ENCODE measurements at places on chromosomes 6 and 20. TPM values are rescaled to one million over a fixed set of nuclear protein-coding genes. Genes with fewer than 3 reads are reported as not detected.

DNA sequence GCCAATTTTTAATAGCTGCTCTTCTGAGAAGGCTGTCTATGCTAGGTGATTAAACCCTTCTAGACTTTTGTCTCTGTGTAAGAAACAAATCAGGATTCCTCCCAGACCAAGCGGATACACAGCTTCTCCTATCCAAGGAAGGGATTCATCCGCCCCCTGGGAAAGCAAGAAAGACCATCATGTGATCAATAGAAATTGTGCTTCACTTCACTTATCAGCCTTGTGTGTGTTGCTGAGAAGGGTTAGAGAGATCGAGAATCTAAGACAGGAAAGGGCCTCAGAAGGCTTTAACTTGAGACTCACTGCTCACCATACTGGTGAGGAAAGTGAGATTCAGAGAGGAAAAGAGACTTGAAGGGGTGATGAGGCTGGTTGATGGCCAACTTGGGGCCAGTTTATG lies 1.5 kb downstream of the ABCC10 start:
- no peaks in the 10 kb centered on the region for H3K27me3 ChIP-seq
- H3K27ac ChIP-seq, result no peak overlapping the region
- no peaks in the 10 kb centered on the region for H3K36me3 ChIP-seq

The XKR7 gene
- total RNA-seq, result 1.8 TPM

The TMEM170B gene
- 4.3 TPM for total RNA-seq

DNA sequence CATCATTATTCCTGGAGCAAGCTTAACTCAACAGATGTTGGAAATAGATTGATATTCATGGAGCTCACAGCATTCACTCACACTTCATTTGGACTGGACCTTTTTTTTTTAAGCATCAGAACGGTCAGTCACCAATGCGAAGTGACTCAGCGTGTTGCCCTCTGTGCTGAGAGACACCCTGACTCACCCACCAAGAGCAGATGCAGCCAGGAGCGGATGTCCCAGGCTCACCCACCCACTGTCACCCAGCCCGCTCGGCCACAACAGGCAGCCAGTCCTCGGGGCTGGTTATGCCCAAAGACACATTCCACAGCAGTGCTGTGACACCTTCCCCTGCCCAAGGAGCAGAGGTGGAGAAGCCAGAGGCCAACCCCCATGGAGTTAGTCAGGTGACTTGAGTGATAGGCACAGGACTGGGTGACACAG lies 15.7 kb downstream of the RNASET2 start:
- H3K36me3 ChIP-seq, result no peaks in the 10 kb centered on the region
- H3K27me3 ChIP-seq, result no peaks in the 10 kb centered on the region
- H3K4me3 ChIP-seq, result no peak overlapping the region
- DNase-seq, result no peak
- H3K4me1 ChIP-seq, result peaks cover 2% of the 10 kb centered on the region

The LY6G6F gene
- not detected for total RNA-seq

DNA sequence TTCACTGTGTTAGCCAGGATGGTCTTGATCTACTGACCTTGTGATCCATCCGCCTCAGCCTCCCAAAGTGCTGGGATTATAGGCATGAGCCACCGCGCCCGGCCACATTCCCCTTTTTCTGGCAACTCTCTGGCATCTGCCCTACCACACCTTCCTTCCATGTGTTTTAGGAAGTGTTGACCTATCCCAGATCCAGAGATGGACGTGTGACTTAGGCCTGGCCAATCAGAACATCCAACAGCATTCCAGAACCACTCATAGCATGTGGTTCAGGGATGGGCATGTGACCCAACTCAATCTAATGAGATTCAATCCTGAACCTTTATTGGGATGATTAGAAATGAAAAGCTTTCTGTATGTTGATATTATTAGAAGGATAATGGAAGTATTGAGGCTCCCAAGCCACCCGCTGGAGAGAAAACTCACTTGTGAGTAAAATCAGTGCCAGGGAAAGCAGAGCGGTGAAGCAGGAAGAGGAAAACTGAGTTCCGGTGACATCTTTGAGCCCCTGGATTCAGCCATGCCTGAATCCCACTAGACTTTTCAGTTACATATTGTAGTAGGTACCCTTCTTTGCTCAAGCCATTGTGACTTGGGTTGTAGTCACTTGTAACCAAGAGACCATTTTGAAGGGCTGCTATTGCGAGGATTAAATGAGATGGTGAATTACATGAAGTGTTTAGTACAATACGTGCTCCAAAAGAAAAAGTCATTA lies 42.8 kb upstream of the ARFGEF2 start:
- no peaks in the 10 kb centered on the region for H3K27me3 ChIP-seq
- no peak for DNase-seq
- H3K4me1 ChIP-seq, result peaks cover 4% of the 10 kb centered on the region

- H3K27me3 ChIP-seq, result no peaks in the 10 kb centered on the region
- H3K27ac ChIP-seq, result no peak overlapping the region
- H3K4me1 ChIP-seq, result no peaks in the 10 kb centered on the region
- no peaks in the 10 kb centered on the region for H3K36me3 ChIP-seq
- peak overlapping the region; percentile 80 for H3K4me3 ChIP-seq
Observed at GRCh38 chr6:26554697-26555504, 16.7 kb downstream of the HMGN4 start.

The OPRL1 gene
- total RNA-seq, result 0.52 TPM

DNA sequence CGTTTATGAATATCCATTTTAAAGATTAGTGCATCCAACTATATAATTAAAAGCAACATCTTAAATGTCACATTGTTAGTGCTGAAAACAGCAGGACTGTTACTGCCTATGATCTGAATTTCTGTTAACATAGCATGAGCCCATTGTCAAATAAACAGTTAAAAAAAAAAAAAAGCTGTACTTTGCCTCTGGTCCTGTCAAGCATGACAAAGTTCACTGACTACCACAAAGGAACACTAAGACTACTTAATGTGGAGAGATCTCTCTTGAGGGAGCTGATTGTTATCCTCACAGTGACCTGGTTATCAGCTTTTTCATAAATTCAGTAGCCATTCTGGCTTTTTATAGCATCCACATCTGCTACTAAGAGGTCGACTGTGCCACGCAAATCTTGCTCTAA lies 228.1 kb downstream of the TMEM200A start:
- no peaks in the 10 kb centered on the region for H3K36me3 ChIP-seq
- no peak overlapping the region for H3K27ac ChIP-seq
- H3K4me1 ChIP-seq, result no peaks in the 10 kb centered on the region
- H3K27me3 ChIP-seq, result no peaks in the 10 kb centered on the region
- DNase-seq, result no peak
- H3K4me3 ChIP-seq, result no peak overlapping the region

The ERVFRD-1 gene
- not detected for total RNA-seq

The TRIM15 gene
- total RNA-seq, result 0.48 TPM

DNA sequence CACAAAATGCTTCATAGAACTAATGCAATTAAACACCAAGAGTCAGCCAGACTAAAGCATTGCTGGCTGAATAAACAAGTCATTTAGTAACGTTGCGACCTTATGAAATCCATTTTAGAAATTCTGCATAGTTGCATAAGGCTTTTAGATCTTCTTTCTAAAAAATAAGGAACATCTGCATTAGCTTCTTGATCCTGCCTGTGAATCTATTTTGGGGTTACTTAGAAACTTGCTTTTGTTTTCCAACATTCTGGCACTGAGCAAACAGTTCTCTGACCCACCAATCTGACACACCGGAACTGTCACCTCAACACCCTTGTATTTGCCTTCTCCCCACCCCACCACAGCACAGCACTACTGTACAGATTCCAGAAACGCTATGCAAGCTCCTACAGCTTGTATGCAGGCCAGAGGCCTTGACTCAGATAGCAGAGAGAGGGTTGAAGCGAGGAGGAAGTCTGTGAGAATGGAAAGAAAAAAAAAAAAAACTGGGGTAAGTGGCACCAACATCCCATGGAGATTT lies 55.0 kb downstream of the KIF13A start:
- H3K27ac ChIP-seq, result no peak overlapping the region
- no peaks in the 10 kb centered on the region for H3K36me3 ChIP-seq
- no peaks in the 10 kb centered on the region for H3K27me3 ChIP-seq
- H3K4me1 ChIP-seq, result peaks cover 9% of the 10 kb centered on the region
- no peak for DNase-seq
- no peak overlapping the region for H3K4me3 ChIP-seq

The GHRH gene
- not detected for total RNA-seq

- no peaks in the 10 kb centered on the region for H3K36me3 ChIP-seq
- H3K4me1 ChIP-seq, result no peaks in the 10 kb centered on the region
- H3K27ac ChIP-seq, result no peak overlapping the region
- H3K27me3 ChIP-seq, result no peaks in the 10 kb centered on the region
- no peak overlapping the region for H3K4me3 ChIP-seq
Observed at GRCh38 chr6:79277109-79277508, 42.6 kb upstream of the HMGN3 start.

The E2F1 gene
- total RNA-seq, result 35.3 TPM

DNA sequence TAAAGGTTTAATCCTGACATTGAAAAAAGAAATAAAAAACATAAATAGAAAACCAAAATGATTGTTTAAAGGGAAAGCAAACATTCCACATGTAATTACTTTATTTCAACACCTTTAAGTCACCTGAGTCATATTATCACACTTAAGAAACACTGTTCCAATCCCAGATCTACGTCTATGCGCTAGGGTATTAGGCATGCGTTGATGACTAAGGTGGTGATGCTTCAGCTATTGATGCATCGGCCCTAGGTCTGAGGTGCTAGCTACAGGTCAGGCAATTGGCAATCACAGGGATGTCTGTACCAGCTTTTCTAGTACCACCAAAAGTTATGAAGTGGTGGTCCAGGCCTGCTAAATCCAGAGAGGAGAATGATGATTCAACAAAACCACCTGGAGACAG lies 97.7 kb upstream of the BCLAF1 start:
- no peak overlapping the region for H3K4me3 ChIP-seq
- H3K36me3 ChIP-seq, result no peaks in the 10 kb centered on the region
- no peak for DNase-seq

The FRMD1 gene
- total RNA-seq, result not detected

GRCh38 chr6:66926060-66926459 lies 1219.0 kb upstream of the EYS start:
- H3K27me3 ChIP-seq, result no peaks in the 10 kb centered on the region
- DNase-seq, result no peak
- no peak overlapping the region for H3K27ac ChIP-seq
- H3K36me3 ChIP-seq, result no peaks in the 10 kb centered on the region
- no peaks in the 10 kb centered on the region for H3K4me1 ChIP-seq

DNA sequence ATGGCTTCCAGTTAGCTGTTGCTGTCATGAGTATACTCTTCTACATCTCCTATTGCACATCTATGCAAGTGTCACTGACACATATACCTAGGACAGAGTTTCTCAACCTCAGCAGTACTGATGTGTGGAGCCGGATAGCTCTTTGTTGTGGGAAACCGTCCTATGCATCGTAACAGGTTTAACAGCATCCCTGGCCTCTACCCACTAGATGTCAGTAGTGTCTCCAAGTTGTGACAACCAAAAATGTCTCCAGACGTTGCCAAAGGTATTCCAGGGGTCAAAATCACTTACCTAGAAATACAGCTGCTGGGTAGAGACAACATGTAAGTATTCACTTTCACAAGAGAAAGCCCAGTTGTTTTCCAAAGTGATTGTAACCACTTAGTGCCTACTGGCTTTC lies 637.6 kb downstream of the RNF144B start:
- H3K27ac ChIP-seq, result no peak overlapping the region
- DNase-seq, result peak; percentile 51
- no peaks in the 10 kb centered on the region for H3K27me3 ChIP-seq
- H3K4me1 ChIP-seq, result no peaks in the 10 kb centered on the region

The DLK2 gene
- total RNA-seq, result 0.37 TPM

The SLC17A2 gene
- total RNA-seq, result not detected

The CD40 gene
- 14.5 TPM for total RNA-seq

DNA sequence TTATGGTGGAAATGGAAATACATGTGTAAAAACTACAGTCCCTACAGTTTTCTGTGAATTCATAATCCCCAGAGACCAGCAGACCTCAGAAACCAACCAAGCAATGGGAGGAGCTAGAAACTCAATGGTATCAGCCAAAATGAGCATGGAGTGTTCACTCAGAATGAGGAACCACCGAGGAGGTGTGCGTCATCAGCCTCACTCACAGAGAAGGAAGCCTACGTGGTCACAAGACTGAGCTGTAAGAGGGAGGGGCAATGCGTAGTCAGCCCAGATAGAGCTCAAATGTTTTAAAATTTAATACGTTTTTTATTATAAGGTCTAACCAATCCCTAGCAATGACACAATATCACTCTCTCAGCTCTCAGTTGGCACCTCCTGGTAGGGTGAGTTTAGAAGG lies 17.4 kb downstream of the MYLK4 start:
- H3K27me3 ChIP-seq, result no peaks in the 10 kb centered on the region
- H3K27ac ChIP-seq, result no peak overlapping the region
- peaks cover 6% of the 10 kb centered on the region for H3K4me1 ChIP-seq
- no peak for DNase-seq
- H3K4me3 ChIP-seq, result no peak overlapping the region

The LHFPL5 gene
- total RNA-seq, result not detected

DNA sequence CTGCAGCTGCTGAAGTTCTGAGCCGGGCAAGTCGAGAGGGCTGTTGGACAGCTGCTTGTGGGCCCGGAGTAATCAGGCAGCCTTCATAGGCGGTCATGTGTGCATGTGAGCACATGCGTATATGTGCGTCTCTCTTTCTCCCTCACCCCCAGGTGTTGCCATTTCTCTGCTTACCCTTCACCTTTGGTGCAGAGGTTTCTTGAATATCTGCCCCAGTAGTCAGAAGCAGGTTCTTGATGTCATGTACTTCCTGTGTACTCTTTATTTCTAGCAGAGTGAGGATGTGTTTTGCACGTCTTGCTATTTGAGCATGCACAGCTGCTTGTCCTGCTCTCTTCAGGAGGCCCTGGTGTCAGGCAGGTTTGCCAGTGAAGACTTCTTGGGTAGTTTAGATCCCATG lies 21.2 kb upstream of the MAPK13 start:
- H3K27me3 ChIP-seq, result no peaks in the 10 kb centered on the region
- H3K27ac ChIP-seq, result no peak overlapping the region

- no peak overlapping the region for H3K4me3 ChIP-seq
- H3K27me3 ChIP-seq, result no peaks in the 10 kb centered on the region
- no peaks in the 10 kb centered on the region for H3K36me3 ChIP-seq
- H3K27ac ChIP-seq, result no peak overlapping the region
Observed at GRCh38 chr20:4726710-4727397, 5.1 kb downstream of the PRND start.

GRCh38 chr6:91710342-91710741 lies 1123.5 kb upstream of the MAP3K7 start:
- no peaks in the 10 kb centered on the region for H3K4me1 ChIP-seq
- no peak for DNase-seq
- H3K36me3 ChIP-seq, result no peaks in the 10 kb centered on the region
- H3K27ac ChIP-seq, result no peak overlapping the region
- no peak overlapping the region for H3K4me3 ChIP-seq

The BEND6 gene
- 1.9 TPM for total RNA-seq

Measured in H1 (cell line).